ENCODE measurements at places on chromosomes 6 and 20. TPM values are rescaled to one million over a fixed set of nuclear protein-coding genes. Genes with fewer than 3 reads are reported as not detected.

MRAP2 gene
- total RNA-seq = 1.4 TPM

NKX2-2 gene
- not detected for total RNA-seq

DPPA5 gene
- not detected for total RNA-seq

HLA-G gene
- total RNA-seq = not detected

FNDC1 gene
- 0.07 TPM for total RNA-seq

APOBEC2 gene
- total RNA-seq = not detected

YTHDF1 gene
- total RNA-seq = 42.8 TPM

GRCh38 chr6:34390531-34391472, 1.7 kb downstream of the NUDT3 start:
- no peak for DNase-seq

- DNase-seq = no peak
Measured at GRCh38 chr20:49344975-49345374, 67.1 kb upstream of the ZNFX1 start.

DNA sequence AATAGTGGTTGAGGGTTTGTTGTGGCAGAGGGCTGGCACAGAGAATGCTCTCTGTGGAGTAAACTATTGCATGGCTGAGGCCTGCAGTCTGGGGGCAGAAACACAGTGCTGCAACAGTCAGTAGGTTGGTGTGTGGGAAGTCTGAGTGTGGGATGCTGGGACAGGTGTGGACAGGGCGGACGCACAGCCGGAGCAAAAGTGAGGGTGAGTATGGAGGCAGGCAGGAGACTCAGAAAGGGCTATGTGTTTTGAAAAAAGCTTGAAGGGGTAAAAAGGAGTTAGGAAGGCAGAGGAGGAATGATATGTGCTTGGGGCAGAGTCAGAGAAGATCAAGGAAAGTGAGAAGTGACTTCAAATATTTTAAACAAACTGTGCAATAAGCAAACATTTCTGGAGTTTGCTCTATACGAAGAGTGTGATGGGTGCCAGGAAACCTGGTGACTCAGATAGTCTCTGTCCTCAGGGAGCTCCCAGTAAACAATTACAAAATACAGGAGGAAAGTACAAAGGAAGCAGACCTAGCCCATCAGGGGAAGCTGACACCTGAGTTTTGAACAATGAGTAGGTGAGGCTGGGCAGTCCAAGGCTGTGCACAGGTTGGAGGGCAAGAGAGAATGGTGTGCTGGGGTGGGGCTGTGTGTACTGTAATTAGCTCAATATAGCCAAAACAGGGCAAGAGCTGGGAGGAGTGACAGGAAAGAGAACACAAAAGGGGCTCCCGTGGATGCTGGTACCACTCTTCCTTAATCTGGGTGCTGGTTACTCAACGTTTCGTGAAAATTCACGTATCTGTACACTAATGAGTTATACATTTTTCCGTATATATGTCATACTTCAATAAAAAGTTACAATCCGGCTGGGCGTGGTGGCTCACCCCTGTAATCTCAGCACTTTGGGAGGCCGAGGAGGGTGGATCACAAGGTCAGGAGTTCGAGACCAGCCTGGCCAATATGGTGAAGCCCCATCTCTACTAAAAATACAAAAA, 55.2 kb downstream of the PIGU start:
- no peak for DNase-seq

GRCh38 chr20:51385646-51386530, 156.6 kb downstream of the NFATC2 start:
- peak; percentile 24 for DNase-seq

GRCh38 chr6:159615918-159616317, 77.1 kb downstream of the SOD2 start:
- no peak for DNase-seq

- DNase-seq = no peak
Measured at GRCh38 chr6:109194880-109195279, 99.6 kb downstream of the CEP57L1 start.

DNA sequence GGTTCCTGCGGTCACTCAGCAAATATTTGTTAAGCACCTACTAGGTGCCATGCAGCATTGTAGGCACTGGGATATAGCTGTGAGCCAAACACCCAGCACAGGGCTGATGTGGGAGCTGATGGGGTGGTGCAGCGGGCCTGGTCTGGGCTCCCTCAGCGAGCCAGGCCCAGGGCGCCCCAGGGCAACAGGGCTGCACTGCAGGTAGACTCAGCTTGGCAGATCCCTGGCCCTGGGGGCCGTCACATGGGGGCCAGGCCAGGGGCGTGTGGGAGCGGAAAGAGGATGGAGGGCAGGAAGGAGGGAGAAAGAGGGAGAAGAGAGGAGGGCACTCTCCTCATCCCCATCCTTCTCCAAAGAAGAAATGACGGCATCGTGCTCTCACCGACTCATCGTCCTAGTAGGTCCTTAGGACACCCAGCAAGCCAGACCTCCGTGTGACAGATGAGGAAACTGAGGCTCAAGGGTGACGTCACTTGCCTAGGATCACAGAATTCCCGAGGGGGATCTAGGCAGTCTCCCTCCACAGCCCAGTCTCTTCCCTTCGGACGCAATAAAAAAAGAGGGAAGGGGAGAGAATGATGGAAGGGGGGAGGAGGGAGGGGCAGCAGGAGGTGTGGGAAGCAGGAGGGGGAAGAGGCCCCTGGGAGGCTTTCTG, 53.3 kb downstream of the RBM38 start:
- no peak for DNase-seq

- DNase-seq = no peak
Measured at GRCh38 chr6:84892671-84893070, 128.3 kb upstream of the TBX18 start.

- DNase-seq = no peak
Measured at GRCh38 chr6:129153257-129153656, 270.3 kb downstream of the LAMA2 start.

- DNase-seq = no peak
Measured at GRCh38 chr6:114419175-114419574, 76.4 kb upstream of the HS3ST5 start.

Measured in HCT116 (cell line).